ENCODE measurements at places on chromosomes 13 and 19.

DNA sequence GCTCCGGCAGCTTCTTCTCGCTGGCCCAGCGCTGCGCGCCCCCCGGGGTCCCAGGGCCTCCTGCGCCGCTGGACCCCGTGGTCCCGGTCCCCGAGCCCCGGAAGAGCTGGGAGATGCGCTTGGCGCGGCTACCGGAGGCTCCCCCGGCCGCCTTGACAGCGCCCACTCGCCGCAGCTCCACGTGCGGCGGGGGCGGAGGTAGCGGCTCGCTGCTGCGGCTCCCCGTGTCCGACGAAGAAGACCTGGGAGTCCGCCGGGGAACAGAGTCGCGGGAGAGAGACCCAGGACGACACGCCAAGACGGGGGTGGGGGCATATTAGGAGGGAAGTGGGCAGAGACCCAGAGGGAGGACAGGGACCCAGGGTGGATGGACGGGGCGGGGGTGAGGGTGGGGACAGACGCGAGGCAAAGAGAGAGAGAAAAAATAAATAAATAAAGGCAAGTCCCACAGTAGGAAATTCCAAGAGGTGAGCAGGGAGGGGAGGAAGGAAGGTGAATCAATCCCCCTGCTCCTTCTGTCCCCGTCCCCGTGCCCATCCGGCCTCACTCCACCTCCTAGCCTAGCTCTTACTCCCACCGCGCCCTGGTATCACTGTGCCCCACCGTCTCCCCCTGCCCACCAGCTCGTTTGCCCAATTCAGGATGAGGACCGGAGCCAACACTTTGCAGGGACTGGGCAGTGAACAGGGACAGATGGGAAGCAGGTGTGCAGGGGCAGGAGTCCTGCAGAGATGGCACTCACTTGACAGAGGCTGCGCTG is 826 bp downstream of the RASIP1 start:
- DNase-seq, result no peak

DNA sequence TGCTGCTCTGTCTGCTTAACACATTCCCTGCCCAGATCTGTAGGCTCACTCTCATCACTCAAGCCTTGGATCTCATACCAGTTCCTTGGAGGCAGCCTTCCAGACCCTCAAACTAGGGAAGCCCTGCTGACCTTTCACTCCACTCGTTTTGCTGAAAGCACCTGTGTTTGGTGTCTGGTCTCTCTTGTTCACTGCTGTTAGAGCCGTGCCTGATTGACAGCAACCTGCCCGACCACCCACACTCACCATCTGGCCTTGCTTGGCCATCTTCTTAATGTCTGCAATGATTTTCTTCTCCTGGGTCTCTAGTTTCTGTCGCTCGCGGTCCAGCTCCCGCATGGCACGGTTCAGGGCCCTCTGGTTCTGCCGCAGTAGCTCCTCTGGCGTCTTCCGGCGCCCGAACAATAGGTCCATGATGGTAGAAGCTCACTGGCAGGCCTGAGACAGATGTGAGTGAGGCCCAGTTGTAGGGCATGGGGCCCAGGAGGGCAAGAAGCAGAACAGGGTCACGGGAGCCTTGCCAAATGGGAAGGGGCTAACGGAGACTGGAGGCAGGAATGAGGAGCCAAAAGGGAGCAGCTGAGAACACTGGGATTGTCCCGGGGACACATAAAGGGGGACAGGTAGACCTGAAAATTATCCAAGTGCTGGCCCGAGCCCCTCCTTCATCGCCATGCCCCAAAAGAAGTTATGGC is 959 bp downstream of the CHMP2A start:
- DNase-seq, result no peak

DNA sequence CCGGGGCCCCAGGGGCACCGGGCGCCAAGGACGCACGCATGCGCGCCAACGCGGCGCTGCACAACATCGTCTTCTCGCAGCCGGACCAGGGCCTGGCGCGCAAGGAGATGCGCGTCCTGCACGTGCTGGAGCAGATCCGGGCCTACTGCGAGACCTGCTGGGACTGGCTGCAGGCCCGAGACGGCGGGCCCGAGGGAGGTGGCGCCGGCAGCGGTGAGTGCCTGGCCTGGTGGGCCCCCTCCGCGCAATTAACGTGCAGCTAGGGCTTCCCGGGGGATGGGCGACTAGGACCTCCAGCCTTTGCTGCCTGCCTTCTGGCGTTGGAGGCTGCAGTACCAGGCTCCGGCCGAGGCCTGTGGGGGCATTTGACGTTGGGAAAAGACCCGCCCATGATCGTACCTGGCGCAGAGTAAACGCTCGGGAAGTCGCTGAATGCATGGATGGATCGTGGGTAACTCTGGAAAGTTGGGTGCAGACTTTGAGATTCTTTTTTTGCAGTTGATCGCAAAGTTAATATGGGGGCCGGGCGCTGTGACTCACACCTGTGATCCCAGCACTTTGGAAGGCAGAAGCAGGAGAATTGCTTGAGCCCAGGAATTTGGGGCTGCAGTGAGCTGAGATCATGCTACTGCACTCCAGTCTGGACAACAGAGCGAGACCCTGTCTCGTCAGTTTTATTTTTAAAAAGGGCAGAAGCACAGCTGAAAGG is 7.3 kb downstream of the APC2 start:
- no peak for DNase-seq

DNA sequence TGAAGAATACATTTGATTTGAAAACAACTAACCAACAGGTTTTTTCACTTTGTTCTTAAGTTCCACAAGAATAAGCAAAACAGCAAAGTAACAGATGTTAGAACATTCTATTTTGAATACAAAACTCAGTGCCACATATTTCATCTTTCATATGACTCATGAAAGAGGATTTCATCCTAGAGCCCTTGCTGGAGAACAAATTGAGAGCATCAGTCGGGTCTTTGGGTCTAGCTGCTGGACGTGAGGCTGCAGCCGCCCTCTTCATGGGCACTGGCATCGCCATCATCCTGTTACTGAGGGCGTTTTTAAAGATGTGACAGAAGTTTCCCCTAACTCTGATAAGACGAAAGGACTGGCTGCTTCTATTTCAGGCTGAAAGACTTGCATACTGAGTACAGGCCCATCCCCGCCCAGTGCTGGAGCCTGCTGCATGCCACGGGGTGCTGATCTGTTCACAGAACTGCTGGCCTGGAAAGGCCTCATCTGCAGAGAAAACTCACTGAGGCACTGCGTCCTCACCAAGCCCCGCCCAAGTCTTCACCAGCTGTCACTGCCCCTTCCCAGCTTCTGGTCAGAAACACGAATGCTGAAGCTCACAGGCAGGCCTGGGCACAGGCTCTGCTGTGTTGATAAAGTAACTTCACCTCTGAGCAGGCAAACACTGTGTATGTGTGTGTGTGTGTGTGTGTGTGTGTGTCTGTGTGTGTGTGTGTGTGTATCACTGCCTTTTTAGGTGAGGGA is 101.4 kb downstream of the TUBGCP3 start:
- no peak for DNase-seq

Measured in naive thymus-derived CD8-positive, alpha-beta T cell (primary cell).